ENCODE measurements at places on chromosomes 1 and 21.

GRCh38 chr1:184854496-184855140 is 100.0 kb upstream of the EDEM3 start:
- no peak for DNase-seq

- DNase-seq: no peak
Observed at GRCh38 chr1:163173121-163173520, 29.6 kb downstream of the RGS5 start.

DNA sequence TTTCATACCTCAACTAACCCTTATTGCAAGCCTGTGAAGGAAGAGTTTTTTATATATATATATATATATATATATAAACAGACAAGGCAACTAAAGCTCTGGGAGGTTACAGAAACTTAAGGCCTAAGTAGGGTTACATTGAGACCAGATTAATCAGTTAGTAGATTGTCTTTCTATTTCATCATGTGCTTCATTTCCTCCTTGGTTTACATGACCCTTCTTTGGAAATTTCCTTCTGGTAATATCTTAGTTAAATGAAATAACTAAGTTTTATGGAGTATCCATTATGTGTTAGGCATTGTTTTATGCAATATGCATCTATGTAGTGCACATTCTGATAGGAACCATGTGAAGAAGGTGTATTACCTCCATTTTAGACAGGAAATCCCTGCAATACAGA is 112.7 kb downstream of the FGGY start:
- no peak for DNase-seq

- no peak for DNase-seq
Observed at GRCh38 chr1:238360474-238360873, 469.8 kb upstream of the ZP4 start.

GRCh38 chr1:117753652-117754051 is 147.8 kb downstream of the TENT5C start:
- no peak for DNase-seq

- no peak for DNase-seq
Observed at GRCh38 chr1:41490911-41491310, 6.4 kb upstream of the EDN2 start.

DNA sequence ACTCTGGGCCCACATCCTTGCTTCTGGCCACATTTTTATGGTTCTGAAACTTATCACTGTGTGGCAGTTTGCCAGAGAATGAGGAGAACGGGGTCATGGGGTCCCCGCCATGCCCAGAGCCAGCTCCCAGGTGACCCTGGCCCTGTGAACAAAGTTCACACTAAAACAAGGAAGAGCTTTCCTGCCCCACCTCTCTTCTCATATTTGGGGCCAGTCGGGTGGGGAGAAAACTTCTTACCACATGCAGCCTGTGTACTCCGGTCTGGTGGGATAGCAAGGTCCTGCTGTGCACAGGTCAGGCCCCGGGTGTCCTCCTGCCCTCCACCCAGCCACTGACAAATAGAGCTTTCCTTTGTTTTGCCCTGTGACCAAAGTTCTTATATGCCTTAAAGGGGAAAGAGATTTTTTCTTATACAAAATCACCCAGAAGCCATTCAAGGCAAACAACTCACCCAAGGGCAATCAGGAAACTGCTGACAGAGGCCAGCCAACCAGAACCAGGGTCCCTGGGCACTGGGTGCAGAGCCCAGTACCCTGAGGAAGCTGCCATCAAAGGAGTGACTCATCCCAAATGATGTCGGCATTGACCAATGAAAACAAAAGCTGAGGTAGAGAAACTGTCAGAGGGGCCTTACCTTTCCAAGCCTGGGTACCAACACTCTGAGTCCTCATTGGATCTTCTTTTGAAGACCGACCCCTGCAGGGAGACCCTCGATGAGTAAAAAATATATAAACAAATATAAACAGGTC is 53.6 kb downstream of the OLIG1 start:
- no peak for DNase-seq

- no peak for DNase-seq
Observed at GRCh38 chr21:42019101-42019605, 9.0 kb upstream of the ZBTB21 start.

- DNase-seq: no peak
Observed at GRCh38 chr1:19042675-19043578, 86.5 kb upstream of the IFFO2 start.

GRCh38 chr1:172350856-172351255 is 69.6 kb upstream of the C1orf105 start:
- no peak for DNase-seq

GRCh38 chr1:6487804-6488484 is 3.5 kb downstream of the PLEKHG5 start:
- no peak for DNase-seq

DNA sequence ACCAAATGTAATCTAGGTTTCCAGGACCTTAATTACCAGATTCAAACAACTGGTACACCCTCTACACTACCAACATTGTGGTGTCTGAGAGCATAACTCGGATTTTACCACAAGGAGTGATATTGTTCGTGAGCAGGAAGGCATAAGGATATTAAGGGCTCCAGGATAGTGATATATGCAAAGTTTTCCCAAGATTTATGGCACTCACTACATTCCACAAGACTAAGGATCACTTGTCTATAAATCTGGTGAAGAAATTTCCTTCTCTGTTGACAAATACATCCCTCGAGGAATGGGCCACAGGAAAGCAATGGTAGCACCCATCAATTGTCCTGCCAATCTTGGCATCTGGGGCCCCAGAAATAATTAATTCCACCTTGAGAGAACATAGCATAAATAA is 43.1 kb upstream of the PLD5 start:
- no peak for DNase-seq

- no peak for DNase-seq
Observed at GRCh38 chr1:2525572-2525919, 850 bp downstream of the PANK4 start.

GRCh38 chr1:22509815-22510214 is 53.5 kb upstream of the EPHA8 start:
- no peak for DNase-seq

Measured in amniotic stem cell (primary cell).